ENCODE measurements at places on chromosomes 4 and X.

GRCh38 chr4:95529946-95530345, 18.8 kb downstream of the UNC5C start:
- H3K27ac ChIP-seq, result no peak overlapping the region
- DNase-seq, result no peak
- no peaks in the 10 kb centered on the region for H3K36me3 ChIP-seq
- no peaks in the 10 kb centered on the region for H3K27me3 ChIP-seq
- no peak overlapping the region for H3K4me3 ChIP-seq
- no peaks in the 10 kb centered on the region for H3K4me1 ChIP-seq

DNA sequence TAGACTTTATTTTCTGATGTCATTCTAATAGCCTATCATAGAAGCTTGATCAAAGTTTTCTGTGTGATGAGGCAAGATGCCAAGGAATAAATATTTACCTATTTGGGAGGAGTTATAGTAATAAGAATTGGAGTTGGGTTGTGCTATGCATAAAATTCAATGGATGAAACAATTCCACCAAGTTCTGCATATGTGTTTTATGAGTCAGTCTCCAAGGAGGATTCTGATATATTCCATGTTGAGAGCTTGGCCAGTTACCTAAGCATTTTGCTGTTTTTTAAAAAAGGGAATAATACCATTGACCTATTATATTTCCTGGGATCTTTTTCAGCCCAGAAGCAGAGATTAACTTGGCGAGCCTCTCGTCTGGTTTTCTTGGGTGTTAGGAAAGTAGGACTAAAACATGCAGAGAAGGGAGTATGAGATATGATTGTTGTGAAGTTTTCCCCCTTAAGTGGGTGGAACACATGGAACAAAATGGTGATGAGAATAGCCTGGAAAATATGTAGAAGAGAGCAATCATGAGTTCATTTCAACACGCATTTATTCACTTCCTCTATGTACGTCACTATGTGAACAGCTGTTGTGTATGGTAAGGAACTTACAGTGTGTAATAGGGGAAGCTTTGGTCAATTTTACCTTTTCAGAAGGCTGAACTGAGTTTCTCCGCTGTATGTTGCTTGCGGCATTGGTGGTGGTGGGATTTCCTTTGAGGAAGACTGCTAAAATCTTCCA, 39.2 kb downstream of the POLA1 start:
- no peaks in the 10 kb centered on the region for H3K4me1 ChIP-seq
- peaks cover 30% of the 10 kb centered on the region for H3K36me3 ChIP-seq

- no peak for DNase-seq
- no peaks in the 10 kb centered on the region for H3K4me1 ChIP-seq
- no peaks in the 10 kb centered on the region for H3K36me3 ChIP-seq
- H3K27ac ChIP-seq, result no peak overlapping the region
Measured at GRCh38 chrX:133175162-133175561, 43.0 kb downstream of the TFDP3 start.

GRCh38 chr4:55399581-55399980, 3.8 kb downstream of the TMEM165 start:
- H3K36me3 ChIP-seq, result peaks cover 50% of the 10 kb centered on the region
- H3K4me1 ChIP-seq, result peaks cover 55% of the 10 kb centered on the region
- peak overlapping the region; percentile 1 for H3K27ac ChIP-seq
- no peak overlapping the region for H3K4me3 ChIP-seq
- no peaks in the 10 kb centered on the region for H3K27me3 ChIP-seq
- no peak for DNase-seq

- DNase-seq, result no peak
- no peak overlapping the region for H3K27ac ChIP-seq
- H3K27me3 ChIP-seq, result no peaks in the 10 kb centered on the region
- no peak overlapping the region for H3K4me3 ChIP-seq
- no peaks in the 10 kb centered on the region for H3K36me3 ChIP-seq
- no peaks in the 10 kb centered on the region for H3K4me1 ChIP-seq
Measured at GRCh38 chr4:42678512-42678911, 21.6 kb upstream of the ATP8A1 start.

DNA sequence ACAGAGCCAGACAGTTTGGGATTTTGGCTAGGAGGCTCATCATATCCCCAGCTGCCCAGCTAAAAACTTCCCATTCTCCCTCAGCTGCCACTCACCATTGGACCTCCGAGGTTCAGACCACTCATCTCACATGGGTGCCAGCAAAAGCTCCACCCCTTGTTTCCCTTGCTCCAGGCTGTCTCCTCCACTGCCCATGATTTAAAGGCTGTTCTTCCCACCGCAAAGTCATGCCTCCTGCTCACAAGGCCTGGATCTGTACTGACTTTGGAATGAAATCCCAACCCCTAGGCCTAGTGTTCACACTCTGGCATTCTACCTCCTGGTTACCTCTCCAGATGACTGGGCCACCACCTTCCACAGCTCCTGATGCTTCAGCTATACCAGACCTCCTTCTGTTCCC, 142.2 kb upstream of the EOLA2 start:
- DNase-seq, result no peak
- no peak overlapping the region for H3K4me3 ChIP-seq
- H3K4me1 ChIP-seq, result no peaks in the 10 kb centered on the region
- H3K27me3 ChIP-seq, result no peaks in the 10 kb centered on the region

DNA sequence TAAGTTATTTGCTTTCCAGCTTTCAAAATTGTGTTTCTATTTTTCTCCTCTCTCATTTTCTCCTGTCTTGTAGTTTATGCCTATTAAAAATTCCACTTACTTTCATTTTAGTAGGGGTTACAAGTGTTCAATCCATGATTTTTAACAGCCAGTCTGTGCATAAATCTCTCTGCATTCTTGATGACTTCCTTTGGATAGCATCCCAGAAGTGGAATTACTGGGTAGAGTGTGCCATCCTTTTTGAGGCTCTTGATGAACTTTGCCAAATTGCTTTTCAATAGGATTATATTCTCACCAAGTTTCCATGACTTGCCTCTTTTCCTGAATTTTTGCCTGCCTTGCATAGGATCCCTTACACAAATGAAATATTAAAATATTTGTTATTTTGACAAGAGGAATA, 58.5 kb downstream of the DIPK2B start:
- no peaks in the 10 kb centered on the region for H3K27me3 ChIP-seq
- H3K4me1 ChIP-seq, result no peaks in the 10 kb centered on the region
- H3K36me3 ChIP-seq, result no peaks in the 10 kb centered on the region
- H3K4me3 ChIP-seq, result no peak overlapping the region

DNA sequence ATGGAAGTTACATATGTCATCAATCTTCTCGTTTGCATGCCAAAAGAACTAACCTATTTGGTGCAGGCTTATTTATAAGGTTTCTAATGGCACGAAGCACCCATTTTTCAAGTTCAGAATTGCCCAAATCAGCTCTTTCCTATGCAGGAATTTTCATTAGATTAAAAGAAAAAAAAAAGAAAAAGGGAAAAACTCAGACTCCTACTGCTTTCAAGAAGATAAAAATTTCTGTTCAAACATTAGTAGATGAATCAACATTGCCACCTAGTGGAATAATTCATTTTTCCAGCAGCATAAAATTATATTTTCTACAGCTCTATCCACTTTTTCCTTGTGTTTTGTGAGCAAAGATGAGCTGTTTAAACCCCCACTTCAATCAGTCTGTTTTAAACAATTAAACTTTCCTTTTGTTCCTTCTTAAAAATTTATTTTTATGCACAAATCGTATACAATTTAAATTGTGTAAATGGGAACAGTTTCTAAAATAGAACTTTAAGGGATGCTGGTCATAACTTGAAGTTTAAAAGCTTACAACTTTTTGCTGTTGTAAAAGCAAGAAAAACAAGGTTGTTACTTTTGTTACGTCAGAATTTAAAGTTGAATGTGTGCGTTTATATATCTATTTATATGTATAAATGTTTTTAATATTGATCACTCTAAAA, 309.9 kb downstream of the ARAP2 start:
- peaks cover 12% of the 10 kb centered on the region for H3K27me3 ChIP-seq
- no peaks in the 10 kb centered on the region for H3K4me1 ChIP-seq
- no peak overlapping the region for H3K27ac ChIP-seq
- DNase-seq, result no peak
- no peaks in the 10 kb centered on the region for H3K36me3 ChIP-seq
- no peak overlapping the region for H3K4me3 ChIP-seq

GRCh38 chr4:11105715-11106114, 323.0 kb downstream of the HS3ST1 start:
- no peak for DNase-seq
- H3K27ac ChIP-seq, result no peak overlapping the region
- H3K27me3 ChIP-seq, result no peaks in the 10 kb centered on the region
- no peaks in the 10 kb centered on the region for H3K36me3 ChIP-seq
- no peak overlapping the region for H3K4me3 ChIP-seq

DNA sequence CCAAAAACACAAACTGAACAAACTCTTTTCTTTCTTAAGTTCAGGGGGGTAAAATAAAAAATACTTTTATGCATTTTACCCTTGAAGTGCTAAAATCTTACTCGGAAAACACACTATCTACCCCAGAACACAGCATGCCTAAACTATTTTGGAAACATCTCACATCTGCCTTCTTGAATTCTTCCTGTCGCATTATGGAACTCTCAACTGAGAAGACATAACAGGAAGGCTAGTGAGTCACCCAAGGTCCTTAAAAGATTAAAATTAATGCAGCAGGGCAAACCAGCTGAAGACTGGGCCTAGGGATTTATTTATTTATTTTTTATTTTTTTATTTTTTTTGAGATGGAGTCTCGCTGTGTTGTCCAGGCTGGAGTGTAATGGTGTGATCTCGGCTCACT, 208.2 kb downstream of the APBB2 start:
- no peaks in the 10 kb centered on the region for H3K36me3 ChIP-seq
- H3K27ac ChIP-seq, result no peak overlapping the region
- H3K4me1 ChIP-seq, result no peaks in the 10 kb centered on the region

DNA sequence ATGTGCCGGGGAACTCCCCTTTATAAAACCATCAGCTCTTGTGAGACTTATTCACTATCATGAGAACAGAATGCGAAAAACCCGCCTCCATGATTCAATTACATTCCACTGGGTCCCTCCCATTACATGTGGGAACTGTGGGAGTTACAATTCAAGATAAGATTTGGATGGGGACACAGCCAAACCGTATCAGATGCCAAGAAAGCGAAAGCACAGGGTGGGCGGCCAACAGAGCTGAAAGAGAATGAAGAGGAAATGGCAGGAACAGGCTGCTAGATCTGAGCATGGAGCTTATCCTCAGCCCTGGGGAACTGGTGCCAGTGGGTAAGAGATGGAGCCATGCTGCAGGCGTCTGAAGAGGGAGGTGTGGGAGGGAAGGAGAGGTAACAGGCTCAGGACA, 117.7 kb upstream of the PNPLA4 start:
- H3K36me3 ChIP-seq, result no peaks in the 10 kb centered on the region
- H3K4me1 ChIP-seq, result no peaks in the 10 kb centered on the region
- H3K27ac ChIP-seq, result no peak overlapping the region
- DNase-seq, result no peak
- no peaks in the 10 kb centered on the region for H3K27me3 ChIP-seq
- H3K4me3 ChIP-seq, result no peak overlapping the region

GRCh38 chrX:9352243-9352642, 112.6 kb upstream of the TBL1X start:
- peaks cover 60% of the 10 kb centered on the region for H3K4me1 ChIP-seq
- no peak for DNase-seq
- H3K27me3 ChIP-seq, result no peaks in the 10 kb centered on the region
- peak overlapping the region; percentile 98 for H3K27ac ChIP-seq
- peaks cover 22% of the 10 kb centered on the region for H3K36me3 ChIP-seq

GRCh38 chrX:148647651-148648050, 147.2 kb downstream of the AFF2 start:
- H3K4me3 ChIP-seq, result no peak overlapping the region
- H3K27me3 ChIP-seq, result no peaks in the 10 kb centered on the region
- no peaks in the 10 kb centered on the region for H3K36me3 ChIP-seq
- no peak for DNase-seq
- no peak overlapping the region for H3K27ac ChIP-seq
- no peaks in the 10 kb centered on the region for H3K4me1 ChIP-seq

DNA sequence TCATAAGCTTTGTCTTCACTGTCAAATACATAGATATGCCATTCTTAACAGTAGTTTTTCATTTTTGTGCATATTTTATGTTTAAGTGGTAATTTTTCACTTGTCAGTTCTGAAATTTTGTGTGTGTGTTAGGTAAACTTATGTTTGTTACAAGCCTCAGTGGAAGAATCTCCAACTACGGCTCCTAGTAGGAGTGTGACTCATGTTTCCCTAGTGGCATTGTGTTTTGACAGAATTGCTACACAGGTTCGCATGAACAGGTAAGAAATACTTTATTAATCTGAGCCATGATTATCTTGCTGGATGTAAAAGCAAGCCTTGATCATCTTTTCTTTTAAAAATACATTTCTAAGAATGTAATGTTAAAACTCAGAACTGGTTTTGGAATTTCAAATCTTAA, 94.4 kb downstream of the BLTP1 start:
- H3K27ac ChIP-seq, result no peak overlapping the region
- no peaks in the 10 kb centered on the region for H3K27me3 ChIP-seq
- H3K4me1 ChIP-seq, result no peaks in the 10 kb centered on the region
- DNase-seq, result no peak
- H3K36me3 ChIP-seq, result peaks cover 32% of the 10 kb centered on the region

- DNase-seq, result no peak
- H3K4me1 ChIP-seq, result no peaks in the 10 kb centered on the region
Measured at GRCh38 chr4:185520119-185520518, 15.2 kb downstream of the PDLIM3 start.

DNA sequence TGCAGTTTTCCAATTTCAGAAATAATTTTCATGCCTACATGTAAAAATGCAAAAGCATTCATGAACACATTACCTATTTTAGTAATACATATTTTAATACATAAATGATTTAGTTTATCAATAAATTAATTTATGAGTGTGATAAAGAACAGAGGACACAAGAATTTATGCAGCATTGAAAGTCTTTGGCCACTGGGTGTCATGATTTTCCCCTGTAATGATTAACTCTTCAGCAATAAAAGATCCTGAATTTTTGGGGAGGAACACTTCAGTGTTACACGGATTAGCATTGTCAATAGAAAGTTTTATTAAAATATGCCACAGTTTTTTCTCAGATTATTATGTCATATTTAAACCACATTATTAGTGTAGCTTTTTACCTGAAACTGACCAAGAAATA, 8.6 kb upstream of the VCX2 start:
- no peak overlapping the region for H3K4me3 ChIP-seq
- no peaks in the 10 kb centered on the region for H3K4me1 ChIP-seq
- H3K27me3 ChIP-seq, result no peaks in the 10 kb centered on the region
- no peaks in the 10 kb centered on the region for H3K36me3 ChIP-seq

- no peaks in the 10 kb centered on the region for H3K27me3 ChIP-seq
- no peaks in the 10 kb centered on the region for H3K4me1 ChIP-seq
- DNase-seq, result no peak
Measured at GRCh38 chr4:169208090-169208455, 62.7 kb downstream of the SH3RF1 start.

GRCh38 chr4:99121008-99121407, 23.1 kb downstream of the ADH4 start:
- no peaks in the 10 kb centered on the region for H3K4me1 ChIP-seq
- peaks cover 2% of the 10 kb centered on the region for H3K27me3 ChIP-seq
- DNase-seq, result no peak

GRCh38 chr4:188536826-188537225, 397.6 kb downstream of the TRIML1 start:
- no peaks in the 10 kb centered on the region for H3K27me3 ChIP-seq
- no peaks in the 10 kb centered on the region for H3K4me1 ChIP-seq
- no peaks in the 10 kb centered on the region for H3K36me3 ChIP-seq
- H3K4me3 ChIP-seq, result no peak overlapping the region
- no peak for DNase-seq

- H3K4me1 ChIP-seq, result no peaks in the 10 kb centered on the region
- H3K27me3 ChIP-seq, result no peaks in the 10 kb centered on the region
- no peak overlapping the region for H3K4me3 ChIP-seq
- DNase-seq, result no peak
- no peak overlapping the region for H3K27ac ChIP-seq
- H3K36me3 ChIP-seq, result no peaks in the 10 kb centered on the region
Measured at GRCh38 chr4:134777606-134778005, 576.0 kb upstream of the PABPC4L start.

GRCh38 chrX:71162981-71163380, 18.3 kb downstream of the NLGN3 start:
- no peak for DNase-seq
- no peaks in the 10 kb centered on the region for H3K27me3 ChIP-seq
- H3K36me3 ChIP-seq, result peaks cover 2% of the 10 kb centered on the region
